ENCODE measurements at places on chromosomes 12 and 14.

GRCh38 chr14:24079491-24080141 lies 8.3 kb downstream of the CPNE6 start:
- no peak for DNase-seq

DNA sequence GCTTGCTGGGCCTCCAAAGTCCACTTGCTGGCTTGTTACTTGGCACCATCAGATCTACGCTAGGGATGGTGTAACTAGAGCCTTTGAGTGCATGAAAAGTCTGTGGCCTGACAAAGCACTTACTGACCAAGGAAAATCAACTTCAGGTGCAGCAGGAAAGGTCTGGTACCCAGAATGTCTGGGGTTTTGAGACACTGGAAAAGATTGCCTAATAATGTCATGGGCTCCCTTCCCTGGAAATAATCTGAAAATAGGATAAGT lies 106.7 kb downstream of the ZFP36L1 start:
- DNase-seq: no peak

GRCh38 chr14:76473481-76474263 lies 97.7 kb downstream of the ESRRB start:
- no peak for DNase-seq

DNA sequence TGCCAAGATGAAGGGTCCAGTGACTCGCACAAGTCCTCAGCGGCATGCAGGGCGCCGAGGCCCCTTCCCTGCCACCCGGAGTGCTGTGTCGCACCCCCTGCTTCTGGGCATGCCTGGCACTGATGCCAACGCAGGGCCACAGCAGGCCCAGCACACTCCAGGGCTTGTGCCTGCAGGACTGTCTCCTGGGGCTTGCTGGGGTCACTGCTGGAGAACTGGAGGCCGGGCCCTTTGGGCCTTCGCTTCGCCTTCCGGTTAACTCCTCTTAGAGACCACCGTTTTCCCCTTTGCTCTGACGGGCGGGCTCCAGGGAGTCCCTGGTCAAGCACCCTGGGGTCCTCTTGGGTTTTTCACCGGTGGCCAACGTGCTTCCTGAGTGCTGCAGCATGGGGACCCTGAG lies 79.6 kb downstream of the WDR20 start:
- no peak for DNase-seq

DNA sequence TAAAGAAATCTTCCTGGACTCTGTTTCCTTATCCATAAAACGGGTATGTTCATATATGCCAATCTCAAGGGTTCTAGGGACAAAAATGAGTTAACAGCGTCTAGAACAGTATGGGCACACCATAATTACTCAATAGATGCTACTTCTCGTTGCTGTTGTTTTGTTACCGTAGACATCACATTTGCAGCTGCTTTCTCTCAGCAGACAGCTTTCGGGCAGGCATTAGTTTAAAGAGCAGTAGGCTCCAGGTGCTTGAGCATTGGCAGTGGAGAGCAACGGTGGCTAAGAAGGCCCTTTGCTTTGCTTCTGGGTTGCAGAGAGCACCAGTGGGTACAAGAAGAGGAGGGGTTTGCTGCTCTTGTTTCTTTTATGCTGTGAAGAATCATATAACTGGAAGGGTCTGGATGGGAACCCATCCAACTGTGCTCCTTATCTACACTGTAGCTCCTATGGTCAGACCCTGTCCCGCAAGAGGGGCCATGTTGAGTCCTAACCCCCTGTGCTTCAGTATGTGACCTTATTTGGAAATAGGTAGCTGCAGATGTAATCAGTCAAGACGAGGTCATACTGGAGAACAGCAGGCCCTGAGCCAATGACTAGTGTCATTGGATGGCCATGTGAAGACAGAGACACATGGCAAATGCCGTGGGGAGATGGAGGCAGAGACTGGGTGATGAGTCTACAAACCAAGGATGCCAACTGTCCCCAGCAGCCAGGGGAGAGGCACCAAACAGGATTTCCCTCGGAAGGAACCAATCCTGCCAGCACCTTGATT lies 120.0 kb downstream of the RBM19 start:
- DNase-seq: no peak

DNA sequence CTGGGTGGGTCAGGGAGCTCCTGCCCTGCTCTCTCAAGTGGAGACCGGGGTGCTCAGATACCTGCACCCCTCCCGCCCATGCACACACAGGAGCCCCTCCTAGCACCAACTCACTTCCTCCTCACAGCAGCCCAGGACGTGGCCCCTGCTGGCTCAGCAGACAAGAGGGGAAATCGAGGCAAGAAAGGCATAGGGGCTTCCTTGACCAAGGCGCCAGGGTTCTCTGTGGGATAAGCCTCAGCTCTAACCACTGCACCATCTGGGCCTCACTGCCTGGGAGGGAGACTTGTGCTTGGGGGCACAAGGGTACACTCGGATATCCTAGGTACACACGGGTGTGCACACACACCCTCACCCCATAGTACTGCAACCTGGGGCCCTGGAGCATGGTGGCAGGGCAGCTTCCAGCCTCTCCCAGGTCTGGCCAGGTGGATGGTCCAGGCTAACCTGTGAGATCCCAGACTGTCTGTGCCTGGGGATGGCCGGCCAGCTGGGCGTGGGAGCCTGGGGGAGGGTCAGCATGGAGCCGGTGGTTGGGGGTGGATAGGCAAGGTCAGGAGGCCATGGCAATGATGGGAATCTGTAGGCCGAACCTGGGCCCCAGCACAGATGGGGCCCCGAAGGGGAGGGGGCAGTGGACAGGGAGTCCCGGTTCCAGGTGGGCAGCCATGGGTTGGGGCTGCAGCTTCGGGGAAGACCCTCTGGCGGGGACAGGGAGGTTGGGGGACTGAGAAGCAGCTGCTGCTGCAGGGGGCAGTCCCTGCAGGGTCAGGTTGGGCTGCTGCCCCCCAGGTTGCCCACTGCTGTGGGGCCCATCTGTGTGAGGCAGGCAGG lies 312.4 kb downstream of the TMEM121 start:
- no peak for DNase-seq

- no peak for DNase-seq
These were observed 124.2 kb upstream of the MIS18BP1 start for GRCh38 chr14:45377166-45377565.

GRCh38 chr14:31837031-31837430 lies 240.1 kb upstream of the ARHGAP5 start:
- DNase-seq: no peak

- DNase-seq: no peak
These were observed 1.1 kb upstream of the HEBP1 start for GRCh38 chr12:13000925-13001774.

GRCh38 chr12:21553329-21553675 lies 27.2 kb downstream of the SPX start:
- DNase-seq: no peak

GRCh38 chr12:124432376-124432775 lies 135.0 kb downstream of the NCOR2 start:
- DNase-seq: no peak

DNA sequence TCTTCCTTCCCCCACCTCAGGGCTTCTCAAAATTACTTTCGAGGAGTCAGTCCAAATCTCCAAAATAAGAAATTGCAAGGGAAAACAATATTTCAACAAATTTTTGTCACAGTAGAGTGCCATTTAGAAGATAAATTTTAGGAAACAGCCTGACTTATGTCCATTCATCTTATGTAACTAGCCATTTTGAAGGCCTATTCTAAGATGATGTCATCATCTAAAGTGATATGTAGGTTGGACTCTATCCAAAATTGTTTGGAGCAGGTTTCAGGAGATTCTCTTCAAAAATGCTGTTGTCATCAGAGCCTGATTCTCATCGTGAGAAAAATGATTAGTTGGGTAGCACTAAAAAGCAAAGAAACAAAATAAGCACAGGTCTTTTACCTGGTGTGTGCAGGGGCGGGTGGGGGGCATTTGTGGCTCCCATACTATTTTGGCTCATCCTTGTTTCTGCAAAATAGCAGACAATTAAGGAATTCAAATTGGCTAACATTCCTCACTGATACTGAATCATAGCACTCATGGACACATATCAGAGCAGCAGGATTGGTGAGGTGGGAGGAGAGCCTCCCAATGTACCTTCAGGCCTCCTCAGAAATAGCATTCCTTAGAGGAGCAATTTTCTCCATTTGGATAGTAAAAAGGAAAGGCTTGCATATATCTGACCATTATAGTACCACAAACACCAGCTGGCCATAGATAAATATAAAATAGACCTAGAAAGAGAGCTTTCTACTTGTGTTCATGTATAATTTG lies 360.9 kb upstream of the NAV3 start:
- DNase-seq: no peak

DNA sequence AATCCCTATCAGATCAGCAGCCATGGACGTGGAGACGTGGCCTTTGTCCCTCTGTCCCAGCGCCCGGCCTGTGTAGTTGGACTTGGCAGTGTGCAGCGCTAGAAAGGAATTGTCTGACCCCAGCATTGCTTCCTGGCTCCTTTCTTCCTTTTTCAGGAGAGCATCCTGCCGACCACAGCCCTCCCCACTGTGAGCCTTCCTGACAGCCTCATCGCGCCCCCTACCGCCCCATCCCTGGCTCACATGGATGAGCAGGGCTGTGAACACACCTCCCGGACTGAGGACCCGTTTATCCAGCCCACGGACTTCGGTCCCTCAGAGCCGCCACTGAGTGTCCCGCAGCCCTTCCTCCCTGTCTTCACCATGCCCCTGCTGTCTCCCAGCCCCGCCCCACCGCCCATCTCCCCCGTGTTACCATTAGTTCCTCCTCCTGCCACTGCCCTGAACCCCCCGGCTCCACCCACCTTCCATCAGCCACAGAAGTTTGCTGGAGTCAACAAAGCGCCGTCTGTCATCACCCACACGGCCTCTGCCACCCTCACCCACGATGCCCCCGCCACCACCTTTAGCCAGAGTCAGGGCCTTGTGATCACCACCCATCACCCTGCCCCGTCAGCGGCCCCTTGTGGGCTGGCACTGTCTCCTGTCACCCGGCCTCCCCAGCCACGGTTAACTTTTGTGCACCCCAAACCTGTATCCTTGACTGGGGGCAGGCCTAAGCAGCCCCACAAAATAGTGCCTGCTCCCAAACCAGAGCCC lies 40.6 kb downstream of the IL31 start:
- no peak for DNase-seq

DNA sequence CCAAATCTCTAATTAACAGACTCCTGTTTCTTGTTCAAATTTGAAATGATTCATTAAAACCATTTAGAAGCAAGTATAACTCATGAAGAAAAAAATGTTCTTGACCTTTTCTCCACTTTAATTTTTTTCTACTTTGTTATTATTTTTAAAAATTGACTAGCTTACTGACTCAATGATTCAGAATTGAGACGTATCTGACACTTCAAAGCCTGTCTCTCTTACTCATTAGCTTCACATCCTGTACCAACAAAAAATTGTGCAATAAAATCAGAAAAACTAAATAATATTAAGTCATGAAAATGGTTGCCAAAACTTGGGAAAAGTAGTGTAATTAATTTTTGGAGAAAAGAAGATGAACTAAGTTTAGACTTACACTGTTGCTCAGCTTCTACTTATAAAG lies 331.2 kb downstream of the SLC16A7 start:
- DNase-seq: no peak
